ENCODE measurements at places on chromosomes 12 and 14. TPM values are rescaled to one million over a fixed set of nuclear protein-coding genes. Genes with fewer than 3 reads are reported as not detected.

- no peak for DNase-seq
Observed at GRCh38 chr12:49809381-49809905, 18.8 kb downstream of the NCKAP5L start.

- no peak for DNase-seq
Observed at GRCh38 chr12:104434129-104434528, 22.6 kb upstream of the CHST11 start.

- DNase-seq: no peak
Observed at GRCh38 chr12:89756585-89757398, 48.2 kb upstream of the ATP2B1 start.

GRCh38 chr14:86168371-86168770, 638.4 kb downstream of the FLRT2 start:
- no peak for DNase-seq

GRCh38 chr12:20486233-20486632, 117.9 kb downstream of the PDE3A start:
- DNase-seq: no peak

GRCh38 chr12:56155256-56155845, 2.8 kb upstream of the MYL6 start:
- DNase-seq: no peak

DNA sequence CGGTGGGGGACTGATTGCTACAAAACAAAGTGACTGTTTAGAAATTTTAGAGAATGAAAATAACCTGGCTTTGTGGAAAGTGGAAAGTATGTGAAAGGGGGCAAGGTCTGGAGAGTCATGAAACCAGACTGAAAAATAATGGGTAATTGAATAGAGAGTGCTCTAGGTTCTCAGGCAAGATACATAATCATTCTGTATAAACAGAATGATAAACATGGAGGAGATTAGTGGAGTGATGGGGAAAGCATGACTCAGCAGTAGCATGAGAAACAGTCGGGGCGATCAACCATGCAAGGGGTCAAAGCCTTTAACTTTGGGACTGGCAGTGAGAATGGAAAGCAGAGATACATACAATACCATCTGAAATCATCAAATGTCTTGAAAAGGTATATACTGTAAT, 332.5 kb downstream of the CCER1 start:
- no peak for DNase-seq

DNA sequence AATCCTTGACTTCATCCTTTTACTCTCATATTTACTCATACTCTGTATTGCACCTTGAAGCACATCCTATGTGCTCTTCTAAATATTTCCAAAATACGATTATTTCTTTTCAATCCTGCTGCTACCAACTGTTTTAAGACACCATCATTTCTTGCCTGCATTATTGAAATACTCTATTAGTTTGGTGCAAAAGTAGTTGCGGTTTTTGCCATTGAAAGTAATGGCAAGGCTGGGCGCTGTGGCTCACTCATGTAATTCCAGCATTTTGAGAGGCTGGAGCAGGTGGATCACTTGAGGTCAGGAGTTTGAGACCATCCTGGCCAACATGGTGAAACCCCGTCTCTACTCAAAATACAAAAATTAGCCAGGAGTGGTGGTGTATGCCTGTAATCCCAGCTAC, 412.5 kb downstream of the KCNH5 start:
- no peak for DNase-seq

GRCh38 chr12:49687941-49688340, 19.3 kb downstream of the FMNL3 start:
- DNase-seq: no peak

- no peak for DNase-seq
Observed at GRCh38 chr14:32426586-32427388, 97.7 kb downstream of the AKAP6 start.

DNA sequence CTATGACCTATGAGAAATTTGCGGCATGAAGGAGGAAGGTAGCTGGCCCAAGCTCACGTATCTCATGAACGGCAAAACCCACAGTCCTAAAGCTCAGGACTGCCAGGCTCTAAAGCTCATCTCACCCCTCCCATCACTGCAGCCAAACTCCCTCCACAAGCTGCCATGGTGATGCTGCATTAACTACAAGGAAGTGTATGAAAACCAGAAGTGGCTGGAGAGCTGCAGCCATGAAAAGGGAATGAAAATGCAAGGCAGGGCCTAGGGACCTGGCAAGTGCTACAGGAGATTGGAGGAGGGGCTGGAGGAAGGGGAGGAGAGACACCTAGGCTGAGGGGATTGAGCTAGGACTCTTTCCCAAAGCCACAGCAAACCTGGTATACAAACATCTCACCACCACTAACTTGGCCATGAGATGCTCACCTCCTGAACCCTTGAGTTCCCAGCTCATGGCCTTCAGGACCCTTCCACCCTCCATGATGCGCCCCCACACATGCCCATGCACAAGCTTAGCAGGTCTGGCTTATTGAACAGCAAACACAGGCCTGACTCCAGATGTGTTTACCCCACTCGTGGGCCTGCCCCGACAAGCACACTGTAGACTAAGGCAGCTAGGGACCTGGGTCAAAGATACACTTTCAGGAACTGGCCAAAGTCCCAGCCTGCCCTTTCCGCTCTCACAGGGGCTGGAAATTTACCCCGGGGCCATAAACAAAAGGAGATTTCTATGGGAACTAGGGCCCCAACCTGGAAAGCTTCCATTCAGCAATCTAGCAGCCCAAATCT, 42.0 kb downstream of the LTBP2 start:
- no peak for DNase-seq

DNA sequence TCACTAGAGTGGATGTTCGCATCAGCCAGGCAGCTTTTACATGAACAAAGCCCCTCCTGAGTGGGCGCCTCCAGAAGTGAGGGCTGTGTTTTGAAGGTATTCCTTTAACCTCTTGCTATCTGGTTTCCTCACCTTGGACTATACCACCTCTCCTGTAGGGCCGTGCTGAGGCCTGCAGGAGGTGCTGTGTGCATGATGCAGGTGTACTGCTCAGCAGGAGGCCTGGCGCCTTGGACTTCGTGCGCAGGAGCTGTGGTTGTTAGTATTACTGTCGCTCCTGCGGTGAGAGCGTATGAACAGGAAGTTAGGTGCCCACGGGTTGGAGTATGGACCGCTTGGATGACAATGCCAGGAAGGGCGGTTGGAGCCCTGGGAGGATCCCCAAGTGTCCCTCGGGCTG, 130.7 kb downstream of the TSPAN9 start:
- DNase-seq: no peak

- no peak for DNase-seq
Observed at GRCh38 chr12:30105505-30105904, 321.8 kb upstream of the TMTC1 start.

DNA sequence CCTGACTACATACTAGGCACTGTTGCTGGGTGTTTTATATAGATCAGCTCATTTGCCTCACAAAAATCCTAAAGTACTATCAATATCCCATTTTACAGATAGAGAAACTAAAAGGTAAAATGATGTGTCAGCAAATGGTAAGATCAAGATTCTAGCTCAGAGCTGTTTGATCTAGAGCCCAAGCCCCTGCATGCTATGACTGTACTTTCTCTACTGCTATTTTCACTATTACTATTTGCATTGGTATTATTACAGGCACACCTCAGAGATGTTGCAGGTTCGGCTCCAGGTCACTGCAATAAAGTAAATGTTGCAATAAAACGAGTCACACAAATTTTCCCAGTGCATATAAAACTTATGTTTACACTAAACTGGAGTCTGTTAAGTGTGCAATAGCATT, 10.9 kb downstream of the ISCU start:
- DNase-seq: no peak

DNA sequence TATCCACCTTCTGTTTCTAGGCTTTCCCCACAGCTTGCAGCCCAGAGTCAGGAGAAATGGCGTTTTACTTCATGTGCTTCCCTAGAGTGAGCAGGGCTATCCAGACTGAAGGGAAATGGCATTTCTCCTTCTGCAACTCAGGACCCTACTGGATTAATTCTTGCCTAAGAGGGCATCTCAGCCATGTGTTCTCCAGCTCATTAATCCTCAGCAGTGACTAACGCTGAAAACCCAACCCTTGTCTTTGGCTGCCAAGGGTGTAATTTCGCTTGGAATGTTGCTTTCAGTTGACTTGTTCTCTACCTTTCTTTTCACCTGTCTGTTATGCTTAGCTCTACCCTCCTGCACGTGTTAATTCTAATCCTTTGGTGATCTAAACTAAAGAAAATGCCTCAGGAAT, 21.0 kb upstream of the EMP1 start:
- DNase-seq: no peak

DNA sequence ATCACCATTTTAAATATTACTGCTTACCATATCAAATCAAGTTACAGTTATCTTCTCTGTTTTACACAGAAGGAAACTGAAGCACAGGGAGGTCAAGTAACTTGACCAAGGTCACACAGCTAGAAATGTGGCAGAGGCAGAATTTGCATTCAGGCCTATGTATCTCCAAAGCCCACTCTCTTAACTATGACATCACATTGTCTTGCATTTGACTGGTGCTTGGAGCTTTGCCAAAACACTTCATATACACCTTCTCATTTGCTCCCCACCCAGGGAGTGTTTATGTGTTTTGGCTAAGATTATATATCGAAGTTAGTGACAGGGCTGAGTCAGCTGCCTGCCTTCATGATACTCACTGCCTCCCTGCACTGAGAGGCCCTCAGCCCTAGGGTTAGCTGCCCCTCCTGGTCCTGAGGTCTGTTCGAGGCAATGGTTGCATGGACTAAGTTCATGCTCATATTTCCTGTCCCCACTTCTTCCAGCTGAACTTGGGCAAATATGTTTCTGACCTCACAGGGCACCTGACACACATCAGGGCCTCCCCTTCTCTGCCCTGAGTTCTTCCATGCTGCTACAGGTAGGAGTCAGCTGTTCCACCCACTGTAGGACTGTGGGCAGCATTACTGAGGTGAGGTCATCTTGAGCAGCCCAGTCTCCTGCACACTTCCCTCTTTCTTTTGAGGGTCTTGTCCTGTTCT, 1.8 kb downstream of the GALNT6 start:
- DNase-seq: no peak

DNA sequence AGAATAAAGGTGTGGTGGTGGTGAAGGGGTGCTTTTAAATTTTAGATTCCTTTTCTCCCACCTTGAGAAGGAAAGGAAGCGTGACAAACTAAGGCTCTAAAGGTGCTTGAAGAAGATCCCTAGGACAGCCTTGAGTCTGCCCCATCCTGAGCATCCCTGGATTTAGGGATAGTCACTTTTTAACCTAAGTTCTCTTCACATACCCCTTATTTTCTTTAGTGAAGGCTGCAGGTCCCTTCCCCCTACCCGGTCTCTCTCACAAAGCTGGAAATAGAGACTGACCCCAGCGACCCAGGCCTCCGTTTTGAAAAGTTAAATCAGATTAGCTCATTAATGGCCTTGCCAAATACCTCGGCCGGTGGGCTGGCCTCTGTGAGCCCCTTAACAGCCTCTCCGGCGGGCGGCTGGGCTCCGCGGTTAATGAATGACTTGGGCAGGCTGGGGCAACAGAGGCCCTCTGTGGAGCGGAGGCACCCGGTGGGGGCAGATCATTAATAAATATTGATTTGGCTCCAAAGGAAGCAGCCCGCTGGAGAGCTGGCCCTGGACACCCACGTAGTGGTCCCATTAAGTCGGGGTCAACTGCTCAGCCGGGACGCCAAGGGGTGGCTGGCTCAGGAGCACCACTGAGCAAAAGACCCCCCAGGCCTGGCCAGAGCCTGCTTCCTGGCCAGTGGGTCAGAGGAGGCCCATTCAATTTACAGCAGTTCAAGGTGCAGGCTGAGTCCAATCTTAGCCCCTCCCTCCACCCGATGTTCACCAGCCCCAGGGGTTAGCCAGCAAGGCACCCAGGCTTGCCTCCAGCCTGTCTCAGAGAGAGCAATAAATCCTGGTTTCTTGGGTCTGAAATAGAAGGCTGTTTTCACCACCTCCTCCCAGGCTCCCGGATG, 31.8 kb downstream of the PAH start:
- no peak for DNase-seq

- no peak for DNase-seq
Observed at GRCh38 chr12:131102493-131102931, 148.8 kb downstream of the ADGRD1 start.

DNA sequence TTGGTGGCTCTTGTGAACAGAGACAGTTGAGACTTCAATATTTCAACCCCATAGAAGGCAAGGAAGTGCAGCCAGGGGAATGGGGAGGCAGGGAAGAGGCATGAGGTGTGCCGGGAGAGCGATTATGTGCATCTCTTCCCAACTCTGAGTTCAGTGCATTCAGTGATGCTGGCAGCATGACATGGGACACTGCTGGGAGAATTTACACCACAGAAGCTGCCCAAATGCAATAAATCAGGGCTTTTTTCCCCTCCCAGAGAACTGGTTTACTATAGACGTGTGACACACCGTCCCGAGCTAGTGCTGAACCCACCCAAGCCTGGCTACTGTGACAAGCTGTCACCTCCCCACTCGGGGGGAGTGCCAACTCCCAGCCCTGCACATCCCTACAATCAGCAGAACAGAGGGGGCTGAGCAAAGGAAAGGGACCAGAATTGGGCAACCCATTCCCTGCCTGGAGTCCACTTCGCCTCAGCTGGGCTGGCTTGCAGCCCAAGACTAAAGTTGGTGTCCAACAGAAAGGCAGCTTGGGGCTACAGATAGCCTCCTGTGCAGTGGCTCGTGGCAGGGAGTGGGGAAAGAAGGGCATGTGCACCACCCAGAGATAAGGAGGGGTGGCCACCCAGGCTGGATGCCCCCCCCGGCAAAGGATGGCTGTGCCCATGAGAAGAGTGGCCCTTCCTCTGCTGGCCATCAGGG, 16.7 kb downstream of the AHSA1 start:
- no peak for DNase-seq

DNA sequence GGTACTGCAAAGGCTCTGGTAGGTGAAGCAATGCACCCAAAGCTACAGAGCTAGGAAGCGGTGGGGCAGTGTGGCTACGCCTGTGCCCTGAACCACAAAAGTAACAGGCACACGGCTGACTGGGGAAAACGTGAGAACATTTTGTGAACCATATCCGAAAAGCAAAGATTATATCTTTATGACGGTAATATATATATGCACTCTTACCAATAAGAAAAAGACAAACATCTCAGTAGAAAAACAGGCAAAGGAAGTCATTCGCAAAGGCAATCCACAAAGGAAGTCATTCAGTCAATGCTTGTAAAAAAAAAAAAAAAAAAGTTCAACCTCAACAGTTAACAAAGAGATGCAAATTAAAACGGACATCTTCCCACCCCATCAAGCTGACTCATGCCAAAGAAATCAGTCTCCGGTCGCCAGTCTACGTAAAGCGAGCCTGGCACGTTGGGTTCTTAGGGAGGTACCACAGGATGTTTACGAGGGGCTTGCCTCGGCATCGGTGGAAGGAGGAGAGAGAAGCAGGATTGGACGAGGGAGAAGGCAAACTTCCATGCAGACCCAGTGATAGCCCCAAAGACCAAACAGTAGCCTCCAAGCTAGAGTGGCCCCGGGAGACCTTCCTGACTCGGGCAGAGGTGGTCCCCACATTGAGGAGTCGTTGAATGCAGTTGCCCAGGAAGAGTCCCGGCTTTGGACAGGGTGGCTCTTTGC, 39.4 kb upstream of the PPP2R5C start:
- DNase-seq: peak; percentile 5

Gene PFDN5
- total RNA-seq: 305 TPM

Gene PSMA3
- total RNA-seq: 96.4 TPM

Gene ENDOU
- total RNA-seq: 2.0 TPM

Gene ART4
- total RNA-seq: not detected

Gene TBX3
- total RNA-seq: 4.3 TPM

Gene CCDC38
- total RNA-seq: 0.32 TPM

Gene STAT6
- 41.5 TPM for total RNA-seq

Gene RBM25
- 101 TPM for total RNA-seq

Gene RNASE1
- 91.4 TPM for total RNA-seq

Gene TMEM106C
- 39.5 TPM for total RNA-seq

Gene PMCH
- total RNA-seq: not detected

Gene SLC24A4
- total RNA-seq: 46.5 TPM

Gene OR6C68
- not detected for total RNA-seq

Gene GPR137C
- total RNA-seq: 17.0 TPM

Gene TNFAIP2
- 33.4 TPM for total RNA-seq
